Right hindlimb (tissue), 1 donor: ENCODE measurements at places on chromosomes 1 and 21.

DNA sequence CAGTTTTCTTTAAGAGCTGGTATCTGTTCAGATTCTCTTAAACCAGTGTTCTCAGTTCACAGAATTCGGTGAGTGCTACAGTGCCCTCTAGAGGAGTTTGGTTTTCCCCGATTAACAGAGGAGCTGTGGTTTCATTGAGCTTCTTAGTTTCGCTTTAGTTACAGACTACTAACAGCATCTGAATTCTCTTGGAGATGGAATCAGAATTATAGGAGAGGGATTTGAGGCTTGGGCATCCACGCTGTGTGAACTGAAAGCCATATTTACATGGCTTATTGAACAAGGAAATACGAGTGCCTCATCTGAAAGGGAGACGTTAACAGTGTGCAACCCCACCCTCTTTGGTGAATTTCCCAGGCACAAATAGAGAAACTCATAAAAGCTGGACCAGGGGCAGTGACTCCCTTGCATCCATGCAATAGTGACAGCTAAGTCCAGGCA is 202.0 kb downstream of the USH2A start:
- DNase-seq = peak; percentile 74

DNA sequence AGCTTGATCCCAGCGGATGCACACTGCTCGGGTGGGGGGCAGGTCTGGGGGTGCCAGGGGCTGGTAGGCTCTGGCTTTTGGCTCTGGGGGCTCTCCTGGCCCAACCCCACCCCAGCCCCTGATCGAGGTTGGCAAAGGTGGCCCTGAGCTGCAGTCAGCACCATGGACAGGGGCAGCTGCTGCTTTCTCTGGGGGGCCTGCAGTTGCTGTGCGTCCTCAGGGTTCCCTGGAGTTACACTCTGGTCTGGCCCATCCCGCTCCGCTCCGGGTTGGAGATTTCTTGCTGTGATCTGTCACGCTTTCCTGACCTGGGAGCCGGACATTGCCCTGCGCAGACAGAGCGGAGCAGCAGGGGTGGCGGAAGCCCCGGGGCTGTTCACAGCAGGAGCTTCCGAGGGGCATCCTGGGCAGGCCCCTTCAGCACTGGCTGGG is 8.0 kb upstream of the PLCH2 start:
- peak; percentile 65 for DNase-seq

DNA sequence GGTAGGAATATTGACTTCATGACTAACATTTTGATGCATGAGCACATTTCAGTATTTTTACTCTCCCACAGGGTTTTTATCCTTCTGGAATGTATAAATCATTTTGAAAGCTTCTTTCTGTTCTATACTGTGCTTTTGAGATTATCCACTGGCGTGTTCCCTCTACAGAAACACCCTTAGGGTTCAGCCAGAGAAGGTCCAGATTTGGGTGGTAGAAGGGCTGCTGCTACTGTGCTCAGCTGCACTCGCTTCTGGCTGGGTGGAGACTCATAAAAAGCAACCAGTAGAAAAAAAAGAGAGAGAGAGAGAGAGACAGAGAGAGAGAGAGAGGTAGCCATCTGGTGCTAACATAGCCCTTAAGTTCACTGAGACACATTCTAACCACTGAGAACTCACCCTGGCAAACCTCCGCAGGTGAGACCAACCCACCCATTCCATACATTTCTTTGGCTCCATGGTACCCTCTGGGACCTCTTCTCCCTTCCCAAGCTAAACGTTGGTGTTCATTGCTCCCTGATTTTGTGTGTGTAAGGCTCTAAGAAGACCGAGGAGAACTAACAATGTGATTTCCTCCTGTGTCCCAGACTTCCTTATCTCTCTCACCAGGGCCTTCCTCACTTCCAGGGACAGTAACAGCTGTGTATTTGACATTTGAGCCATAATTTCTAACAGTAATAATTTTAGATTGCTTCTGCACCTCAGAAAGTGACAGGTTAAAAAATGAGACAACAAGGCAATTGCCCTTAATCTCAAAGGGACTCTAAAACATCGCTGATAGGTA is 7.2 kb downstream of the APCS start:
- DNase-seq = no peak

GRCh38 chr1:116377541-116378529 is 4.8 kb downstream of the ATP1A1 start:
- peak; percentile 61 for DNase-seq

GRCh38 chr21:36282568-36283230 is 37.3 kb upstream of the MORC3 start:
- DNase-seq = no peak

- DNase-seq = no peak
These were observed 10.1 kb downstream of the HLX start for GRCh38 chr1:220889333-220889732.

GRCh38 chr1:166605137-166605536 is 234.1 kb upstream of the POGK start:
- DNase-seq = no peak

- DNase-seq = peak; percentile 69
These were observed at the start of gene VCAM1 for GRCh38 chr1:100719490-100719889. Gene VCAM1, plus strand, starts transcription at chr1:100719742. Its CDS starts 119 bp downstream, at chr1:100719861.

- peak; percentile 49 for DNase-seq
These were observed at the start of gene PLEKHM2 for GRCh38 chr1:15684042-15684461. Gene PLEKHM2, plus strand, starts transcription at chr1:15684320. Its CDS starts 239 bp downstream, at chr1:15684559.

DNA sequence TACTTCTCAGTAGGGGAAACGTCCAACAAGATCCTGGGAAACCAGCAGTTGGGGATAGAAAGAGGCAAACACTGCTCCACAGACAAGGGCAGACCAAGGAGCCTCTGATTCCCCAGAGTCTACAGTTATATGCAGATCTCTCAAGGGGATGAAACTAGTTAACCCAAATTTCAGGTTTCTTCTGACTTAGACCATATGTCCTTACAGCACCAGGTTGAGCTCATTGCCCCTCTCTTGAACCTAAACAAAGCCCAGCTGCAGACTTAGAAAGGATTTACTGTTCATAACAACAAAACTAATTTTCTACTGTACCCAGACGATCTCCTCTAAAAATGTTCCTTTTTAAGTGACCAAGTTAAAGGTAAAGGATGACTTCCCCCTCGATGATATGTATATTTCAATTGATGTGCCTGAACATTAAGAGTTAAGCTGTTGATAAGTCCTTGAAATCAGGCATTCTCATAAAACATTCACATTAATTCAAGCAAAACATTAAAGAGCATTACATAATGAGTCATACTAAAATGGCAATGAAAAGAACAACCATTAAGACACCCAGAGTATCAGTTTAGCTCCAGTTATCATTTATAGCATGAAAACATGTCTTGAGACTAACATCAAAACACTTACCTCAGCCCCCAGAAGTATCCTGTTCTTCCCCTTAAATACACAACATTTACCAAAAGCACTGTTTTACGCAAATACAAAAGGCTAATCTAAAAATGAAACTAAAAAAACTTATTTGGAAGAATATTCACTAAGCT is 24.1 kb downstream of the SMYD3 start:
- no peak for DNase-seq

GRCh38 chr1:205599669-205600042 is 32.2 kb downstream of the ELK4 start:
- DNase-seq = no peak

GRCh38 chr1:228984107-228984506 is 248.8 kb downstream of the RHOU start:
- DNase-seq = no peak

DNA sequence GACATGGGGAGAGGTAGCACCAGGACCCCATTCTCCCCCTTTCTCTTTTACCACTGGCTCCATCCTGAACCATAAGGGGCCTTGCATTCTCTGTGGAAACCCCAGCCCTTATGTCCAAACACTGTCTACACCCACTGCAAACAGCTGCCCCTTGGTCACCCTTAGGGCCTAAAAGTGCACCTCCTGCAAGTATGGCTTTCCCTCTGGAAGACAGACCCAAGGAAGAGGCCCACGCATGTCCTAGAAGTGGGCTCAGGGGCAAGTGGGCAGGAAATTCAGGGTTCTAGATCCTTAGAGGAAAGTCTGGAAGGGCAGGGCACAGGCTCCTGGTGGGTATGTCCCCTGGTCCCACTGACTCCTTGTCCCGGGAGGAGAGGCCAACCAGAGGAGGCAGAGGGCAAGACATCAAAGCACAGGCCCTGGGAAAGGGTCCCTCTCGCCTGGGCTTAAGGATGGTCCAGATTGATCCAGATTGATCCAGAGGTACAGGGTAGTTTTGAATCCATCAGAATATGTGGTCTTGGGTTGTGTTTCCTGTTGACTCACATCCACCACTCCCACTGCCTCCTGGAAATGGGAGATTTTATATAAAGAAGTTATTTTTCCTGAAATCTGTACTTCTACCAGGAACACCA is 150.9 kb downstream of the GRIK3 start:
- DNase-seq = no peak

- DNase-seq = no peak
These were observed 31.5 kb upstream of the GNPAT start for GRCh38 chr1:231209531-231209930.

- DNase-seq = peak; percentile 66
These were observed at the start of gene RPS6KA1 for GRCh38 chr1:26529655-26530409. Gene RPS6KA1, plus strand, starts transcription at chr1:26529761. Its CDS starts 160 bp downstream, at chr1:26529921.

- no peak for DNase-seq
These were observed 27.4 kb upstream of the PWP2 start for GRCh38 chr21:44079846-44080245.

GRCh38 chr1:220219136-220219442 is 53.2 kb downstream of the RAB3GAP2 start:
- DNase-seq = no peak
